ENCODE measurements at places on chromosomes 4 and X.
A peak's percentile ranks its signal among the peaks of the same experiment; 100 is the strongest.

- DNase-seq = peak; percentile 43
Measured at GRCh38 chr4:41454423-41454822, 83.5 kb upstream of the LIMCH1 start.

DNA sequence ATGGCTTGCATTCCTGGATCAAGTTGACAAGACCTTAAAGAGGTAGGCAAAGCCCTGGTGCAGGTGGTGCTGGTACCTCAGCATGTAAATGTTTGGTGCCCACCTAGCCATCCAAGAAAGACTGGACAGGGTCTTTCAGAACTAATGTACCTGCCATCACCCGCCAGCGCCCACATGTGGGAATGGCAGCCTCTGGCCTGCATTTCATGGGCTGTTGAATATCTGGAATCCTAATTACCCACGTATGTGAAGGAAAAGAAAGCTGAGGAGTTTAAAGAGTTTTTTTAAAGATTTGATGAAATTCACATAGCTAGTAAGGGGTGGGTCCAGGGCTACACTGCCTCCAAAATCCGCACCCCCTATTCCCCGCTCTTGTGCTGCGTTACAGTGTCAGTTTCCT lies 8.6 kb upstream of the CCDC149 start:
- no peak for DNase-seq

DNA sequence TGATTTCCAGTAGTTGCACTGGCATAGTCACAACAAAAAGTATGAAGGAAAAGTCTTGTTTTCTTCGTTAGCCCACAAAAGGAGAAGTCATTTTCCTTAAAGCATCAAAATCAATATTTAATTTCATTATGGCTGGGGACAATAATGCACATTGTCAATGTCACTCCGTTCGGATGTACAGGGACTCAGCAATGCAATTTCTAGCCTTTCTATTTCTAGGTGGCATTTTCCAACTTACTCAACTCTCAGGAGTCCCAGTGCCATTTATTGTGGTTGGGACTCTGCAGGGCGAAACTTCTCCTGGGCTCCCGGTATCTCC lies 99.6 kb downstream of the CEP135 start:
- no peak for DNase-seq

GRCh38 chr4:160353548-160353947 lies 1250.7 kb downstream of the RAPGEF2 start:
- DNase-seq = peak; percentile 75

GRCh38 chrX:16018291-16018690 lies 105.1 kb upstream of the GRPR start:
- no peak for DNase-seq

DNA sequence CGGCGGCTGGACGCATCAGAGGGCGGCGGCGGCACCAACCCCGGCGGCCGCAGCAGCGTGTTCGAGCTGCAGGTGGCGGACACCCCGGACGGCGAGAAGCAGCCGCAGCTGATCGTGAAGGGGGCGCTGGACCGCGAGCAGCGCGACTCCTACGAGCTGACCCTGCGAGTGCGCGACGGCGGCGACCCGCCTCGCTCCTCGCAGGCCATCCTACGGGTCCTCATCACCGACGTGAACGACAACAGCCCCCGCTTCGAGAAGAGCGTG lies 1.9 kb downstream of the PCDH7 start:
- DNase-seq = no peak

DNA sequence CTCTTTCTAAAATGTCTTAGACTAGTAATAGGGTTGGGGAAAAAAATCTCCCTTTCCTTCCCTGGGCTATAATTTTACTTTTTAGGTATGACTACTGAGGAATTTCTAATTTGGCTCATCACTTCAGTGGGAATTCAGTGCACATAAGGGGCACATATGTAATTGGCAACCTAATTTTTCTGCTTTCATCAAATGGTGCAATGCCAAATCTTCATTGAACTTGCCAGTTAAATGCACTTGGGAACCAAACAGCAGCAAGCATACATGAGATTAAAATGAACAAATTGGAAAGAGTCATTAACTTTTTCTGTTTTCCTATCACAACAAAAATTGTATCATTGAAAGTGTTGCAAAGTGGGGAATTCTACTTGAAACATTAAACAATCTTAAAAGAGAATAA lies 2.9 kb upstream of the CCSER1 start:
- DNase-seq = no peak

DNA sequence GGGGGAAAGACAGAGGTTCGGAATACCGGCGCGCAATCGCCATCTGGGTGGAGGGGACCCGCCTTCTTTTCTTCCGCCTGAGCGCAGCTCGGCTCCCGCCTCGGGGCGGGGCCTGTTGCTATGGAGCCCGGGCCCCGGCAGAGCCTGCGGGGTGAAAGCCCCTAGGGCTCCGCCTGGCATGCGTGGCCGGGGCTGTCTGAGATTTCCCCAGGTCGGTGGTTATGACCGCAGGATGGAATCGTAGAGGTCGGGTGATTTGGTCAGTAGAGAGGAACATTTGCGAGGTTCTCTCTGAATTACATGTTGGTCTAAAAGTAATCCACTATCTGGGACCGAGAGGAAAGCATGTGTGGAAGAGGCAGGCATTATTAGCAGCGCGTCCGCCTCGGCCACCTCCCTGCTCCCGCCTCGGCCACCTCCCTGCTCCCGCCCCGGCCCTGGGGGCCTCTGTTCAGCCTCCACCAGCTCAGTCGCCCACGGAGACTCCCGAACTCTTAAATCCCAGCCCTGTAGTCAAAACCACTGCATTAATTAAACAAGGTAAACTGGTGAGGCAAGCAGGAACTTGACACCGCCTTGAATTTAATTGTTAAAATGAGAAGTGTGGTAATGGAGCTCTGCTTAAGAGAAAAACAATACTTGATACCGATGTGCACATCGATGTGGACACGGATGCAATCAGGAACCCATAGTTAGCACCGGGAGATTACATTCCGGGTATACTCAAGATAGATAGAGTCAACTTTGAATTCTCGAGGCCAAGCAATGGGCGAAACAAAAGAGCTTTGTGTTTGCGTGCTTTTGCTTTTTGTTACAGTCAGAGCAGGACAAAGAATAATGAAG lies 45.2 kb downstream of the TRIM2 start:
- peak; percentile 89 for DNase-seq

- DNase-seq = peak; percentile 80
Measured at GRCh38 chrX:138745196-138745595, 33.7 kb upstream of the FGF13 start.

DNA sequence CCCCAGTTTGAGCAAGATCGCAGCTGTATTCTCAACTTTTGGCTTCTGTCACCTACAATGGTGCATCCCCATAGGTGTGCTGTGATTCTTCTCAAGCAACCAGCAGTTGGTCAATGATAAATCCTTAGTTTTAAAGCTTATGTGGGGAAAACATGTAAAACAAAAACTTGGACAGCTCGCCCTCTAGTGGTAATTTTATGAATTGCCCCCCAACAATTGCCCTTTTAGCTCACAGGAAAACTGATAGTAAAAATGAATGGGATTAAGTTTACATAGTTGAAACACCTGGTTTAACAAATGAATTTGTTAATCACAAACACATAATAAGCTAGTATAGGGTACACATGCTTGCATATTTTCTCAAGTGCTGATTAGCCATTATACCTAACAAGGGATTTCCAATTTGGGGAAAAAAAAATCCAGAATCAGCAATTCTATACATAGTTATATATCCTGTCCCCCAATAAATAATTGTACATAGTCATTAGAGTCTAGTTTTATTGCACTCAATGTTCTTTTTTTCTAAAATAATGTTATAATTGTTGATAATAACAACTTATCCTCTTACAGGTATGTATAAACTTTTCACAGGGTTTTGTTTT lies 30.1 kb downstream of the TEX13A start:
- peak; percentile 52 for DNase-seq

GRCh38 chrX:28189011-28189410 lies 207.8 kb upstream of the DCAF8L1 start:
- DNase-seq = no peak

DNA sequence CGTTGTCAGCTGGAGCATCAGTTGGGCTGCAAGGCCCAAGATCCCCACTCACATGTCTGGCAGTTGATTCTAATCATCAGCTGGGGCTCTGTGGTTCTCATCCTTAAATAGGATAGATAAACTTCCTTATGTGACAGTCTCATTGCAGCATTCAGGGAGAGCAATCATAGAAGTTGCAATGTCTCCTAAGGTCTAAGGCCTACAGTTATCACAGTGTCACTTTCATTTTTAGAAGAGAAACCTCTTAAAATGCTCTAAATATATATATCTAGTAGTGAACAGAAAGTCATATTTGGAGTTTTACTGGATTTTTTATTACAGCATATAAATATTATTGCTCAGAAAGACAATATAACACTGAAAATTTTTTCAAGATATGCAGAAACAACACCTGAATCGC lies 226.0 kb upstream of the PPP1R2C start:
- DNase-seq = no peak

- DNase-seq = peak; percentile 27
Measured at GRCh38 chrX:117487421-117487820, 629.2 kb downstream of the KLHL13 start.

DNA sequence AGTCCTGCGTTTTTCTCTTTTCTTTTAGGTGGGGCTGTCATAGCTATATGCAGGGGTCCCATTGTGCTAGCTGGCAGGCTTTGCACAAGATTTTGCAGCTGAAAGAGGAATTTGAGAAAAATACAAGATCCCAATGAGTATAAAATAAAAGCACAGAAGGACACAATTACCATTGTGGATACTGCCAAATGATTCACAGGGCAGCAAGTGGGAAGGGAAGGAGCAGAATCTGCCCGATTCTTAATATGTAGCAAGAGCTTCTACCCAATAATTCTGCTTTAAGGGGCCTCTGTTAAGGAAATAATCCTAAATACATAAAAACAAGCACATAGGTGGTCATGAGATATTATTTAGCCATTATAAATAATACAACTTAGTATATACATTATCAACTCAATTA lies 25.9 kb upstream of the ING2 start:
- DNase-seq = no peak

DNA sequence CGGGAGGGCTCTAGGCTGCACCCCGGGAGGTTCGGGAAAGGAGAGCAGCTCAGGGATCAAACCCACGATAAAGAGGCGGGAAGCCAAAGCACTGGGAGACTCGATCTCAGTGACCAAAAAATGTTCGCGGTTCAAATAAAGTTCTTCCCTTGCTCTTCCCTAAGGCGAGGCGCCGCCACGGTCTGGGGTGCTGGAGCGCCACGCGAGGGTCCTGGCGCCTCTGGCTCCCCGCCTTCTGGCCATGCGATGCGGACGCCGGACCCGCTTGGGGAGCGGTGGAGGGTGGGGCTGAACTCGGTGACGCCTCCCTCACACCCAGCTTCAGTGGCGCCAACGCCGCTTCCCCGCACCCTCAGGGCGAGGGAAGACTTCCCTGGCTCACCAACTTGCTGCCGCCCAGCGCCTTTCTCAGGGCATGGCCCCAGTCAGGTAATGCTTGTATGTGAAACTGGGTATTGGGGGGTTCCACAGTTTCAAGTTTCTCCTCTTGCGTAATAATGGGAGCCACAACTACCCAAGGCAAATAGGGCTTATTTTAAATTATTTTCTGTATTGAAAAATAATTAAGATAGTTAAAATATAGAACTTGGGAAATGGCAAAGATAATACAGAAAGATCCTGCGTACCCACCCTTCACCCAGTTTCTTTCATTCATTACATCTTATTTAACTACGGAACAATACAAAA lies at the start of gene QRFPR:
Gene QRFPR (minus strand): TSS at position 243 of the 687 bp plus-strand sequence. CDS start 371 bp downstream, outside the sequence.
- no peak for DNase-seq

DNA sequence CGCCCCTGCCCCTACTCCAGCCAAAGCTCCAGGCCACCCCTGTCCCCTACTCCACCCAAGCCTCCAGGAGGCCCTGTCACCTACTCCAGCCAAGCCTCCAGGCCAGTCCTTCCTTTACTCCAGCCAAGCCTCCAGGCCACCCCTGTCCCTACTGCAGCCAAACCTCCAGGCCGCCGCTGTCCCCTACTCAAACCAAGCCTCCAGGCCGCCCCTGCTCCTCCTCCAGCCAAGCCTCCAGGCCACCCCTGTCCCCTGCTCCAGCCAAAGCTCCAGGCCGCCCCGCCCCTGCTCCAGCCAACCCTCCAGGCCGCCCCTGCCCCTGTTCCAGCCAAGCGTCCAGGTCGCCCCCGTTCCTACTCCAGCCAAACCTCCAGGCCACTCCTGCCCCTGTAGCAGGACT lies 5.1 kb upstream of the ASMT start:
- peak; percentile 62 for DNase-seq

DNA sequence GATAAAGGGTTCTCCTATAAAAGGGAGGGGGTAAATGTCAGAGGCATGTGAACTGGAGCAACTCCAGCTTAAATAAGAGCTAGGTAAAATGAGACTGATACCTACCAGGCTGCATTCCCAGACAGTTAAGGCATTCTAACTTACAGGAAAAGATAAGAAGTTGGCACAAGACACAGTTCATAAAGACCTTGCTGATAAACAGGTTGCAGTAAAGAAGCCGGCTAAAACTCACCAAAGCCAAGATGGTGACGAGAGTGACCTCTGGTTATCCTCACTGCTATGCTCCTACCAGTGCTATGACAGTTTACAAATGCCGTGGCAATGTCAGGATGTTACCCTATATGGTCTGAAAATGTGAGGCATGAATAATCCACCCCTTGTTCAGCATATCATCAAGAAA lies 13.1 kb upstream of the SULT1B1 start:
- DNase-seq = no peak

GRCh38 chr4:2860391-2861348 lies 17.0 kb downstream of the ADD1 start:
- no peak for DNase-seq

DNA sequence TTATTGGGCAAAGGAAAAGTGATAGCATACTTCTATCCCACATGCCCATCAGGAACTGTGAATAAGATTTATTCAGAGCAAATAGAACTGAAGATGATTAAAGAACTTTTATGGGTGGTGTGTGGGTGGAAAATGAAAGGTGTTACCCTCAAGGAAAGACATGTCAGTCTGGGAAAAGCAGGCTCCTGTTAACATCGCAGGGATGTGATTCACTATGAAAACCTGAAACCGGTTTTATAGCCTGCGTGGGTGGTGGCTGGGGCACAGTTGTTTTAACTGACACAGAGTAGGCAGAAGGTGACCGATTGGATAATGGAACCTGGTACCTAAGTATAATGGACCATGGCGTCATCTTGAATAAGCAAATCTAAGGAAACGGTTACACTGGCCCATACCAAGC lies 61.3 kb upstream of the CASK start:
- no peak for DNase-seq

- peak; percentile 94 for DNase-seq
Measured at GRCh38 chr4:110480031-110480549, 4.1 kb downstream of the ENPEP start.

- DNase-seq = no peak
Measured at GRCh38 chr4:138843616-138844015, 172.0 kb upstream of the NOCT start.

GRCh38 chrX:139826065-139827044 lies 106.5 kb downstream of the ATP11C start:
- peak; percentile 38 for DNase-seq

DNA sequence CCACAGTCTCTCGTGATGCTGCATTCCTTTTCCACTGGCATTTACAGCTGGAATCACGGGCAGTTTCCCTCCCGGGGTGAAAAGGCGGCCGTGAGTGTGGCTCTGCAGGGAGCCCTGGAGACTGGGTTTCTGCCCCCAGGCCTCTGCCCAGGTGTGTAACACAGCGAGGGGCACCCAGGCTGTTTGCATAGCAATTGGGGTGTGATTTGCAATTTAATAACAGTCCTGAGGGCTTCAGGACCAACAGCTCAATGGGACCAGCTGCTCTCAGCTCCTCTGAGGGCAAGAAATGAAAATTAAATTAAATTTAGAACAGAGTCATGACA lies 99.0 kb upstream of the SHOX start:
- DNase-seq = no peak

Measured in muscle of leg (tissue), 16 donors.